ENCODE measurements at places on chromosomes 3 and 15.

DNA sequence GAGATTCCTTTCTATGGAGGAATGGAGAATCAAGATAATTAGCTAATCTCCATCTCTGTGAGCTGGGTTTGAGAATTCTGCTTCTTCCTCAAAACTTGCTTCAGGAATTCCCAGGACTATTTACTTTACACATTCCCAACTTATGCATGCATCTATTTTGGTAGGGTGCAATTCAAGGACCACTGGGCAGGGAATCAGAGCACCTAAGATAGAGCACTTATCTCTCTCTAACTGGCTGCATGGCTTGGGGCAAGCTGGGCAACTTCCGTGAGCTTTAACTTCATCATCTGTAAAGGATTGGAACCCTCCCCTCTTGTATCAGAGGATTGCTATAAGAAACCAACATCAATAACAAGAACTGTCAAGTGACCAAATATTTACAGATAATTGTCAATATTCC lies 160.2 kb downstream of the PDCD6IP start:
- DNase-seq: no peak

DNA sequence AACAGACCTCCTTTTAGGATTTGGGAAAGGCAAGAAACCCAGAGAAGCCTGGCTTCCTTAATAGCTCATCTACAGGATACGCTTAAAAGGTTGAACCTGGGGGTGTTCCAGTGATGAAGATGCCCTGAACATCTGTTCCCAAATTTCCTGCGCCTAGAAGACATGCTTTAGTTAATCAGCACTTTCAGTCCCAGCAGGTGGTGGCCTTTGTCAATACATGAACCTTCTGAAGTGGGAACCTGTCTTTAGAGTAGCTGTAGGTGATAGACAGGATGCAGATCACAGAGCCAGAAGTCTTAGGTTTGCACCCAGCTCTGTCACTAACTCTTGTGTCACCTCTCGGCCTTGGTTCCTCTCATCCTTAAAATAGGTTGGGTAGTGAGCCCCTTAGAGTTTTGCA lies 149.7 kb upstream of the SYNPR start:
- DNase-seq: no peak

GRCh38 chr3:11803977-11804892 lies 42.5 kb downstream of the TAMM41 start:
- peak; percentile 68 for DNase-seq

GRCh38 chr3:52093756-52094545 lies 37.6 kb upstream of the DUSP7 start:
- no peak for DNase-seq

DNA sequence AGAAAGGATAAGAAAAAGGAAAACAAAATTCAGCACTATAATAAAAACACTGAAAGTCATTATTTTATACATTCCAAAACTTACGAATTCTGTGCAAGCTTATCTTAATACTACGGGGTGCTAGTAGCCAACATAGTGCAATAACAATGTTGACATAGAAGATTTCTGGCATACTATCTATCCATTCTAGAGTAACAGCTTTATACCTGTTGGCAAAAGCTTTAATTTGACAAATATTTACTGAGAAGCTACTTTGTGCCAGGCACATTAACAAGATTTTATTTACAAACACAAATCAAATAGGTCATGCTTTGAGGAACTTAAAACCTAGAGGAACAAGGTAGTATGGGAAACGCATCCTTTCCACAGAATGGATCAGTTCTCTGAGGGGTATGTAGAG lies 1.1 kb downstream of the ACKR4 start:
- no peak for DNase-seq

DNA sequence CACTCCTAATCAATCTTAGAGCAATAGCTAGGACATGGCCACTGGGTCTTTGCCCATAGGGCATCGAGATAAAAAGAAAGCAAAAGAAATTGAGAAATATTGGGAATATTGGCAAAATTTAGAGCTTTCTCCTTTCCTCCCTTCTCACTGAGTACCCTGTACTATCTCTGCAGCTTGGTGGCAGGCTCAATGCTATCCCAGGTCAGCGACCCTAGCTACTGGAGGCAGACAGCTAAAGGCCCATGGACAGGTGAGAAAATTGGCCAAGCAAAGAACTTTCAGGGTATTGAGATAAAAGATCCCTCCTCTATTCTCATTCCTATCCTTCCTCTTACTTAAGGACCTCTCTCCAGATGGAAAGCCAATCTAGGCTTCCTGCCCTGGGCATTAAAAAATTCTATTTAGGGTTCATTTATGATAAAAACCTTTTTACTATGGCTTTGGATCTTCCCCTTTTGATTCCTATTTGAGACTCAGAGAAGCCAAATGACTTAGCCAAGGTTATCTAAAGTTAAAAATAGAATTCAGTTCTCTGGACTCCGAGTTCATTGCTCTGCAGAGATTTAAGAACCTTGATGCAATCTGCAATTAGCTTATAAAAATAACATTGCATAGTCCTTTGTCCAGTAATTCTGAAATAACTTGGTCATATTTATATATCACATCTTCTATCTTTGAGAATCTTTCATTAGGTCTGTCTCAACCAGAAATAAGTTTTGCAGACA lies 75.4 kb downstream of the THRB start:
- no peak for DNase-seq

GRCh38 chr3:3177861-3178497 lies 1.5 kb downstream of the CRBN start:
- peak; percentile 28 for DNase-seq

- no peak for DNase-seq
Measured at GRCh38 chr15:58492661-58493397, 61.0 kb downstream of the LIPC start.

DNA sequence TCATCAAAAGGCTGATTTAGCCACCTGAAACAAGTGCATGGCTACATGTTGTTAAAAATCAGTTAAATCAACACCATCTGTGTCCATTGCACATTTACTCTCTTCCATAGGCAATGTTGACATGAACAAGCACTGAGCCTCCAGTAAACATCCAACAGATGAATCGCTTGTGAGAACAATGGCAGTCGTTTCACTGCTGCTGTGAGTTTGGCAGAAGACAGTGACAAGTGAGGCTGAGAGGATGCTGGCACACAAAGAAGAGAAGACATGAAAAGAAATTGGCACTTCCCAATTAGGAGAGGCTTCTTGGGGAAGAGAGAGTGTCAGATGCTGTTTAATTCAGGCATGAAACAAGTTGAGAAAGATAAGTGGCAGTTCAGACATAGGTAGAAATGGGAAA lies 227.4 kb upstream of the STT3B start:
- DNase-seq: no peak

DNA sequence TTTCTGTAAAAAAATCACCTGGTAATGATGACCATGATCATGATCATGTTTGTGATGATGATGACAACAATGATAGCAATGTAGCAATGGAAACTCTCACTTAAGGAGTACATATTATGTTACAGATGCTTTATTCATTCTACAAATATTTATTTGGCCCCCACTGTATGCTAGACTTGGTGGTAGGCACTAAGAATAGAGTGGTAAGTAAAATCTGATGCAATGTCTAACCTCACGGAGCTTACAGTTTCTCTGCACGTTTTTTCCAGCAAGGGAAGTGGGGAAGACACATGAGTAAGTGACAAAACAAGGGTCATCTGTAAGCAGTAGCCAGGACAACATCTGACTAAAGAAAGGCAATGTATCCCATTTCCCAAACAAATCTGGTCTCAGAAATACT lies 199.4 kb upstream of the MRPL3 start:
- no peak for DNase-seq

DNA sequence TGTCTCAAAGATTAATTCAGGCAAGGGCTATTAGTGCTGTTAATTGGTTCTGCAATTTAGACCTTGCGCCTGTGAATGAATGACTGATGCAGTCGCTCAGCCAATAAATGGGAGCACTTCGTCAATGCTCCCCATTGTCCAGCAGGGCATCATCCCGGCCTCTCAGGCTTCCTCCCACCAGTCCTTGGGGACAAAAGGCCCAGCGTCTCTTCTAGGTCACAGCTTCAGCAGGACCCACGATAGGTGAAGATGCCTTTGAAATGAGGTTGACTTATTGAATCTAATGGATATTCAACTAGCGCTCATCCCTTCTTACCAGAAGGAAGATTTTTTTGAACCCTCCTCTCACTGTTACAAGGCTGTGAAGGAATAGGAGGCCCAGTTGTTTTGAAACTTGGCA lies 47.7 kb upstream of the CLDN18 start:
- DNase-seq: no peak

DNA sequence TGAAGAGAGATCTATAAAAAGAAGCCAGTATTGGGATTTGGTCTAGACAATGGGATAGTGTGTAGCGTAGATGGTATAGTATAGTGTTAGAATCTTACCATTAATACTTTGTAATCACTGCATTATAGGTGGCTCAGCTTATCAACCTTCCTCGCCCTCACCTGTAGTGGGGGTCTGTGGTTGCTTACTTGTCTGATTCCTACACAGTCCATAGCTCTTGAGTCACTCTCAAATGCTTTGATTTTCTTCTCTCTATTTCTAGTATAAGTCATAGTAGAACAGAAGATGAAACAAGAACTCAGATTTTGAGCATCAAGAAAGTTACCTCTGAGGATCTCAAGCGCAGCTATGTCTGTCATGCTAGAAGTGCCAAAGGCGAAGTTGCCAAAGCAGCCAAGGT lies 115.2 kb downstream of the IL1RAP start:
- no peak for DNase-seq

All from CD4-positive, alpha-beta T cell treated with Interleukin-17A for 1 hour (primary cell).